ENCODE measurements at places on chromosomes 2 and 18.

- no peak for DNase-seq
Measured at GRCh38 chr2:219522111-219523030, 8.1 kb downstream of the ASIC4 start.

GRCh38 chr2:99031481-99031880 lies 95.5 kb upstream of the CRACDL start:
- no peak for DNase-seq

DNA sequence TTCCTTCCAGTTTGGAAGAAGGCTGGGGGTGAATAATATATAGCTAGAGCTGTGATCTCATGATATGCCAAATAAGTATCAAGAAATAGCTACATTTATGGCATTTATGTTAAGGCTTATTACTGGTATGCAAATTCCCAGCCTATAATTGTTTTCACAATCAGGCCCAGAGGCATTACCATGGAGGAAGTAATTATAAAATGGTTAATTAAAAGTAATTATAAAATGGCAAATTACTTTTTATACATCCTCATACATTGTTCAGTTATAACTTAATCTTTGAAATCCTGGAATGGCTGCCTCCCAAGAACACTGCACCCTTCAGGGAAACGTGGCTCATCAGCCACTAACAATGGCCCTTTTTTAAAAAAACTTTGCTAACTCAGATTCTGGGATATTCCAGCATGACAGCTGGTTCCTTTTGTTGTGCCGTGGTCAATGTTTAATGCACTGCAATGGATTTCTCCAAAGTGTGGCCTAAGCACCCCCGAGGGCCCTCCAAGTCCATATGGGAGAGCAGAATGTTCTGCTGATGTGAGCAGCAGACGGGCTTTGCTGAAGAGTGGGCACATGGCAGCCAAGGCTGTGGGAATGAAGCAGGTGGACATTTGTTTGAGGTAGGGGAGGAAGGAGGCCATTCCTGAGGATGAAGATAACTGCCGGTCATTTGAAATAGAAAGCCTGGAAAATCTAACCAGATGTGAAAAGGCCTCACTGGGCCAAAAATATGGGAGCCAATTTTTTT lies 483.5 kb upstream of the GCFC2 start:
- no peak for DNase-seq

- DNase-seq = no peak
Measured at GRCh38 chr18:32742579-32742978, 30.2 kb downstream of the KLHL14 start.

DNA sequence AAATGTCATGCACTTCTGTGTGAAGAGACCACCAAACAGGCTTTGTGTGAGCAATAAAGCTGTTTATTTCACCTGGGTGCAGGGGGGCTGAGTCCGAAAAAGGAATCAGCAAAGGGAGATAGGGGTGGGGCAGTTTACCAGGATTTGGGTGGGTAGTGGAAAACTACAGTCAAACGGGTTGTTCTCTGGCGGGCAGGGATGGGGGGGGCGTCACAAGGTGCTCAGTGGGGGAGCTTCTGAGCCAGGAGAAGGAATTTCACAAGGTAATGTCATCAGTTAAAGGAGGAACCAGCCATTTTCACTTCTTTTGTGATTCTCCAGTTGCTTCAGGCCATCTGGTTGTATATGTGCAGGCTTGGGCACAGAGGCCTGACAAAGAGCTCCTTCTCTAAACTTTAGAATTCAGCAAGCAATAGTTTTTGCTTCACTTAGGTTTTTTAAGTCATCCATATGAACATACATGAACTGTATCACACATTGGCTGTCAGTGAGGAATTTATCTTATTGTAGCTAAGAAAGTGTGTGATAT lies 17.5 kb upstream of the ALPK2 start:
- DNase-seq = no peak

GRCh38 chr2:218386505-218387368 lies 4.7 kb downstream of the SLC11A1 start:
- no peak for DNase-seq

DNA sequence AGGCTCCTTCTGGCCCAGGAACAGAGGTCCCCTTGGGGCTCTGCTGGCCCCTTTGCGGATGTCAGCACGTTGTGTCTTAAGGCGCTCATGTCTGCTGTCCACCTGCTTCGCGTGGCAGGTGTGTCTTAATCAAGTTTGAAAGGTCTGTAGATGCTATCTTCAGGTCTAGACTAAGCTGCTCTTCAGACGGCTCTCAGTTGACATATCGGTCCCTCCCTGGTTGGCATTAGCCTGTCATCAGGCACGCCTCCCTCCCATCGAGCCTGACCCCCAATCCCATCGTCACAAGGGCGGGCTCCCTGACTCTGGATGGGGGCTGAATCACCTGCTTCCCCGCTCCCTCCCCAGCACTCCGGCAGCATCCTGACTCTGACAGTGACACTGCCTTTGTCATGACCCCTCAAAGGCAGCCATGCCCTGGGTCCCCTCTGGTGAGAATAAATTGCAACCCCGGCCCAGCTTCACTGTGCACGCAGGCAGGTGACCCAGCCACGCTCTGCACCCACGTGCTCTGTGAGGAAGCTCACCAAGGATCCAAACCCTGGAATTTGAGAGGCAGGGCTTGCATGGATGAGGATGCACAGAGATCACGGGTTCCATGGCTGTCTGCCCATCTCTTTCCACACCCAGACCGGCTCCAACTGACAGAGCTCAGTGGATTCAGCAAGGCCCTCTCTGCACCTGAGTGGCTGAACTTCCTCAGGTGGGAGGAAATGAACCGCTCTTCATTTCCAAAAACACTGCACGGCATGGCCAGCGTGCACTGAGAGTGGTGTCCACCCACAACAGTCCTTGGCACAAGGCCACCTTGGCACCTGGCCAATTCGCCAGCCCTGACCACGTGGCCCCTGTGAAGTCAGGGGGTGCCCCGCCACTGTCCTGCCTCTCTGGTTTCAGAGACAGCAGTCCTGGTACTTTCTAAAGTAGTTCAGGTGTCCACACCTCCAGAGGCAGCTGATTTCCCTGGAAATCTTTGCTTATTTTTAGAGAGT lies 110.2 kb upstream of the GPC1 start:
- DNase-seq = peak; percentile 39

DNA sequence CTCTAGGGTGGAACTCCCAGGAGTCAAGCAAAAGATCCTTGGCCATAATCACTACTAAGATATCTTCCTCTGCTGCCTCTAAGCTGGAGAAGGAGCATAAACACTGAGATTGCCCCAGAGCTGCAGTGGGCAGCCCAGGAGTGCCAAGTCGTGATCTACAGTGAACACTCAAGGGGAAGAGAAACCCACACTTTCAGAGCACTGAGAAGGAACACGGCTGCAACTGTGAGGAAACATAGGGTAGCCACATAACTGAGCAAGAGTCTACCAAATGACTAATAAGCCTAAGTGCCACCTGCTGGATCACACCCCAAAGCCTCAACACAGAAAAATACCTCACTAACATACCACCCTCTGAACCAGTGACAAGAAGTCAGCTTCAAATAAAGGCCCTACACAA lies 79.6 kb upstream of the RAB12 start:
- DNase-seq = no peak

DNA sequence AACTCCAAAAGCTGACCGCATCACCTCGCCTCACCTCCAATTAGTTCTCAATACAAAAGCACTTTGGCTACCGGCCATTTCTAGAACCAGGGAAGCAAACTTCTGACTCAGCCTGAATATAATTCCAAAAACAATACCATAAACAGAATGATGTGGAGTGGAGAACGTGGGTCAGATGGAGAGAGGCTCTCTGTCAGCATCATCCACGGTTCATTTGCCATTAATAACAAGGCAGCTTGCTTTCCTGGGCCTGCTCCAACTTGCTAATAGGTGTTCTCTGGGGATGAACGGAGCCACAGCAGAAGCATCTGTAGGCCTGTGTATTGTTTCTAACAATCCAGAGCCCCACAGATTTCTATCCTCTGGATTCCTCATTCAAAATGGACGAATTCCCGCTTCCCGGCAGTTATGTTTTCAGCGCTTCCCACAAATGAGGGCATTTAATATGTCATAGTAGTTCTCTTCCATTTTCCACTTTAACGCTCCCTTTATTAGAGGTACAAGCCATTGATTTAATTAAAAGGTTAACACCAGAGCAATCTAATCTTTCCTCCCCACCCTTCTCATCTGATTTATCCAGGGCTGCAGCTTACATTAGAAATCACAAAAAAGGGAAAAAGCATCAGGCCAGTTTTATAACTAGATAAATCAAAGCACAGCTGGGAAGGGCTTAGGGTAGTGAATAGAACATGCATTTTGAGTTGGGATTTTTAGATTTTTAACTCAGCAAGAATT lies 23.2 kb upstream of the CNTNAP5 start:
- no peak for DNase-seq

DNA sequence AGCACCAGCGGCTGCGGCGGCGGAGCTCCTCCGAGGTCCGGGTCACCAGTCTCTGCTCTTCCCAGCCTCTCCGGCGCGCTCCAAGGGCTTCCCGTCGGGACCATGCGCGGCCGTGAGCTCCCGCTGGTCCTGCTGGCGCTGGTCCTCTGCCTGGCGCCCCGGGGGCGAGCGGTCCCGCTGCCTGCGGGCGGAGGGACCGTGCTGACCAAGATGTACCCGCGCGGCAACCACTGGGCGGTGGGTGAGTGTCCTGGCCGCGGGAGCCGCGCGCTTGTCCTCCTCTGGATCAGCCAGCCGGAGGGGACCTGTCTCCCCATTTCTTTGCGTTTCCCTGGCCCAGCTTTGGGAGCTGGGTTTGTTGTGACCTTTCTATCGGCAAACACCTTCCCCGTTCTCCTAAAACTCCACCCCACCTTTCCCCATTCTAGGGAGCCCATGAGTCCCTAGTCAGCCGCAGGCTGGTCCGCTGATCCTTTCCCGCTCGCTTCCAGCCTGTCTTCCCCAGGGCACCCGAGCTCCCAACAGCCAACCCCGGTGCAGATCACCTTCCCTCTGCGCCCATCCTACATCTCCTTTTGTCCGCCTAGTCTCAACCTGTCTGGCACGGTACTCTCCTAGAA lies 316 bp downstream of the GRP start:
- no peak for DNase-seq

- DNase-seq = no peak
Measured at GRCh38 chr2:134713176-134713575, 5.6 kb downstream of the TMEM163 start.

GRCh38 chr2:106109675-106110424 lies 84.3 kb downstream of the UXS1 start:
- no peak for DNase-seq

DNA sequence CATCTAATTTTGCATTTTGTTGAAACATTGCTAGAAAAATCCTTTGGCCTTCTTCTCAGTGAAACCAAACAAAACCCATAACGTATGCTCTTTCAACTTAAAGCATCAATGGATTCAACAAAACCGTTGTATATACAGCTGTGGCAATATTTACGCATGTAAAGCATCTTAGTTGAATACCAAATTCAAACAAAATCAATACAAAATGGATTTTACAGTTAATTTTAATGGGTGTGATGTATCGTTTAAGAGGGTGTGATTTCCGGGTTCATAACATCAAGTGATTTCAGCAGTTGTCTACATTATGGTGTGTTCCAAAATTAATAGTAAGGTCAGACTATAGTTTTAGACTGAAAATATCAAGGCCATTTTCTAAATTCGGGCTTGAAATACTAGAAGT lies 198.2 kb downstream of the TGIF1 start:
- DNase-seq = no peak

GRCh38 chr2:217964275-217965161 lies 38.3 kb downstream of the TNS1 start:
- no peak for DNase-seq

- no peak for DNase-seq
Measured at GRCh38 chr2:47134386-47135090, 20.6 kb downstream of the STPG4 start.

DNA sequence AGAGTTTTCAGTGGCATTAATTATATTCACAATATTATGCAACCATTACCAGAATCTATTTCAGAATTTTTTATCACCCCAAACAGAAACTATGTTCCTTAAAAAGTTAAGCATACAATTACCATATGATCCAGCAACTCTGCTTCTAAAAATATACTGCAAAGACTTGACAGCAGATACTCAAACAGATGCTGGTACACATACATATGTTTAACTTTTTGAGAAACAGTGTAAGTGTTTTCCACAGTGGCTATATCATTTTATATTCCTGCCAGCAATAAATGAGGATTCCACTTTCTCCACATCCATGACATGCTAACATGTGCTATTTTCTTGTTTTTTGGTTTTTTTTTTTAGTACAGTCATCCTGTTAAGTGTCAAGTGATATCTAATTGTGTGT lies 439.3 kb upstream of the VWC2L start:
- no peak for DNase-seq

DNA sequence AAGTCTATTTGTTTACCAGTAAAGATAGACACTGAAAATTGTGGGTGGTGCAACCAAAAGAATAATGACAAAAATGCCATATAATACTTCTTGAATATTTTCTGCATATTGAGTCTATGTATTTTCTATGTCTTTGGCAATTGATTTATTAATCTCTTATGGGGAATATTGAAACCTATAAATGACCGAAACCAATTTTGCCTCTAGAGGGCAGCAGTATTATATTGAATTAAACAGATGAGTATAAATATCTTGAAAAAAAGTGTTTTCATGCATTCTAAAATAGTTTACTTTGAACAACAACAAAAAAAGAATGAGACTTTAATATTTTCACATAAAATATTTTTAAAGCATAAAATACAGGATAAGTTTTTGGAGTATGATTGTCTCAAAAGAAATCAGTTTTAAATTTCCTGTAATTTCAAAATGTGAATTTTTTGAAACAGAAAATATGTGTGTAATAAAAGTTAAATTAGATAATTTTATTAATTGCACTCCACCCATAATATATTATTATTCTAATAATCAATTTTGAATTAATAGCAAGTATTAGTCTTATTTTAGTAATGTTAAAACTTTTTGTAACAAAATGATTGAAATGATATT lies 49.9 kb upstream of the CALCRL start:
- no peak for DNase-seq

DNA sequence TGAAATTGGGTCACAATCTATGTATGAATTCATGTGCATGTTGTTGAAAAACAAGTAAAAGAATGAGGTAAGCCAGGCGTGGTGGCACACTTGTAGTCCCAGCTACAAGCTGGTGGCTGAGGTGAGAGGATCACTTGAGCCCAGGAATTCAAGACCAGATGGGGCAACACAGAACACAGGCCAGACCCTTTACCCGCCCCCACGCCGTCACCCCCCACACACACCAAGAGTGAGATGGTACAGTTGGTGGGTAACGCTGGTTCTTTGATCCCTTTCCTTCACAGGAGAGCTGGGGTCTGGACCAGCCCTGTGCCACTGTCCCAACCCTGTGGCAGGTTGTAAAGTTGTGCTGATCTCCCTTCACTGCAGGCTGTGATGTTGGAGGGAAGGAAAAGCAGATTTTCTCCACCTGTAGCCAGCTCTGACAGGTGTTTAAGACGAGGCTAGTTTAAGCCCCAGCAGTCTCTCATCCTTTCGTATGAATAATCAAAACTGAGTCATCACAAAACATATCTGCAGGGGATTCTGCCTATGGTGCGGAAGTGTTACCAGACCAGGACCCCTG lies 13.6 kb downstream of the B3GNT2 start:
- no peak for DNase-seq

GRCh38 chr2:24754985-24755705 lies 38.0 kb downstream of the PTRHD1 start:
- DNase-seq = no peak

Measured in mesothelial cell of epicardium (in vitro differentiated cells).